Chondrocyte (in vitro differentiated cells): ENCODE measurements at places on chromosomes 3 and 15. TPM values are rescaled to one million over a fixed set of nuclear protein-coding genes. Genes with fewer than 3 reads are reported as not detected.

PCOLCE2 gene
- 2.6 to 9.3 TPM (median 2.7 TPM) in 3 replicates for total RNA-seq

FAM98B gene
- 15.6 to 20.9 TPM (median 17.2 TPM) in 3 replicates for total RNA-seq

DNAH12 gene
- total RNA-seq: 0.02 to 0.29 TPM (median 0.15 TPM) in 3 replicates

DNA sequence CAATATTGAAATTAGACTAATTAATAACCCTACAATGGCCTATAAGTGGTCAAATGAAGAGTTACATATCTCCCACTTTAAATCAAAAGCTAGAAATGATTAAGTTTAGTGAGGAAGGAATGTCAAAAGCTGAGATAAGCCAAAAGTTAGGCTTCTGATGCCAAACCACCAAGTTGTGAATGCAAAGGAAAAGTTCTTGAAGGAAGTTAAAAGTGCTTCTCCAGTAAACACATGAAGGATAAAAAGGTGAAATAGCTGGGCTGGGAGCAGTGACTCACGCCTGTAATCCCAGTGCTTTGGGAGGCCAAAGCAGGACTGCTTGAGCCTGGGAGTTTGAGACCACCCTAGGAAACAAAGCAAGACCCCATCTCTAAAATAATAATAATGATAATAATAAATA is 46.9 kb upstream of the DCUN1D1 start:
- DNase-seq: no peak

DNA sequence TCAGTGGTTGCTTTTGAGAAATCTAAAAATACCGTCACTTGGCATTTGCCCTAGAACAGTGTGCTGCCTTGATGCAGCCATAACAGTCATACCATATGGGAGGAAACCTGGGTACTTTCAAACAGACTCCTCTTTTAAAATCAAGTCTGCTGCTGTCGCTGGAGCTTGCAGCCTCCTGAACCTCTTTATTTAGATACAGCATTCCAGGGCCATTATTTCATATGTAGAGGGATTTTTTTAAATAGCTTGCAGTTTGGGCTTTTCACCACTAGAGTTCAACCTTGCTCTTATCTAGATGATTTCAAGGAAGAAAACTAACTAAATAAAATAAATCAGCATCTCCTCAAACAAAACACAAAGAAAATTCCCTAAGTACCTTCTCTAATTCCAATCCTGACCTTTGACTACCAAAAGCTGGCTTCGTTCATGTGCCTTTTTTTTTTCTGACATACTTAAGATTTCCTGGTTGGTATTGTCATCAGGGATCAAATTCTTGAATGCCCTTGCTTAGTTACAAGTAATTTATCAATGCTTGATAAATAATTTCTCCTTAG is 111.6 kb downstream of the KBTBD8 start:
- DNase-seq: no peak

- DNase-seq: no peak
Observed at GRCh38 chr15:69380100-69380725, 33.9 kb upstream of the KIF23 start.

- no peak for DNase-seq
Observed at GRCh38 chr15:89426500-89426899, 69.9 kb downstream of the RHCG start.

DNA sequence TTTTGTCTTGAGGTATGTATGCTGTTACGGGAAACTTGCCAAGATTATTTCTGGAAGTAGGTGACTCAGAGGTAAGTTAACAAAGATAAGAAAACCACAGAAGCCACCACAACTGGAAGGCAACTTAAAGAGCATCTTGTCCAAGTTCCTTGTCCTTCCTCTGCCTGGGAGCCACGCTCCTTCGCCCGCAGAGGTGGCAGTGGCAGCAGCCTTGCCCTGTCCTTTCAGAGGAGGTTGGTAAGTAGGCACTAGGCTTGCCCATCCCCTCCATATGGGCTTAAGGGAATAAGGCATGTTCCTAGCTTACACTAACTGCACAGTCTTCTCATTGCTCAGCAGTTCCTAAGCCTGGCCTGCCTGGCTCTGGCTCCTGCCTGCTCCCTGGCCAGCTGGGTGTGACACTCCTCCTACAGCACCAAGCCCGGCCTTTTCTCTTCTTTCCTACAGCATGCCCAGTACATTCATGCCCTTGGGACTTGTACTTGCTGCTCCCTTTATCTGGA is 48.0 kb upstream of the RAB6B start:
- peak; percentile 51 for DNase-seq

DNA sequence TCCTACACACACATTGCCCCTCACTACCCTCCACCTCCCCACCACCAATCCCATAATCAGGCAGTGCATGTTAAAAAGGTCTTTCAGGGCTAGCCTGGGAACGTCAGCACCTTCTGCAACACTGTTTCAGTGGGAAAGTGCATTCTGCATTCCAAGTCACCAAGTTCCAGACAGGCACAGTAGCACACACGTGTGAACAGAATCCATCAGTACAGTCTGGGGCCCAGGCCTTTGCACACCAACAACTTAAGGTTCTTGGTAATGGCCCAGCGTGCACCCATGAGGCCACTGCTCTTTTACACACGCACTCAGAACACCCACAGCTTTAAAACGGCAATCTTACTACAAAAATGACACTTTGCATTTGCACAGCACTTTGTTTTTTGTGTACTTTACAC is 1.2 kb downstream of the ANXA2 start:
- no peak for DNase-seq

GRCh38 chr15:67066959-67067853 is 1.8 kb downstream of the SMAD3 start:
- no peak for DNase-seq
